ENCODE measurements at places on chromosomes 16 and 17.

GRCh38 chr16:85539084-85539483 lies 74.0 kb upstream of the GSE1 start:
- no peak for DNase-seq

DNA sequence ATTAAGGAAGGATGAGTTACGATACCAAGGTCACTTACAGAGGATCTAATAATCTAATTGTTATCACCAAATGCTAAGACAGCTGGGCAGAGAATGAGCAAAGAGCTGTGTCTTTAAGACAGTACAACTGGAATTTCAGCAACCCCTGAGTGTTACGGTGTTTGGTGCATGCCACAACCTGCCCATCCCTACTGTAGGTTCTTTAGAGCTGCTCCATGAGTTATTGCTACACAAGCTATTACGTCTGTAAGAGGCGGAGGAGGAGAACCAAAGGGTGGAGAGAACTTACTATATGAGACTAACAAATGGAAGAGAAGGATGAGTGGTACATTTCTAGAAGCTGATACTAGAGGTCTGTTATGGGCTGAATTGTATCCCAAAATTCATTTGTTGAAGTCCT lies 14.2 kb upstream of the C17orf78 start:
- no peak for DNase-seq

- no peak for DNase-seq
These were observed 1.2 kb downstream of the VAMP2 start for GRCh38 chr17:8161289-8162232.

- DNase-seq = no peak
These were observed 645.6 kb upstream of the CDH8 start for GRCh38 chr16:62681819-62682218.

- no peak for DNase-seq
These were observed 165.6 kb downstream of the IRX3 start for GRCh38 chr16:54120846-54121480.

DNA sequence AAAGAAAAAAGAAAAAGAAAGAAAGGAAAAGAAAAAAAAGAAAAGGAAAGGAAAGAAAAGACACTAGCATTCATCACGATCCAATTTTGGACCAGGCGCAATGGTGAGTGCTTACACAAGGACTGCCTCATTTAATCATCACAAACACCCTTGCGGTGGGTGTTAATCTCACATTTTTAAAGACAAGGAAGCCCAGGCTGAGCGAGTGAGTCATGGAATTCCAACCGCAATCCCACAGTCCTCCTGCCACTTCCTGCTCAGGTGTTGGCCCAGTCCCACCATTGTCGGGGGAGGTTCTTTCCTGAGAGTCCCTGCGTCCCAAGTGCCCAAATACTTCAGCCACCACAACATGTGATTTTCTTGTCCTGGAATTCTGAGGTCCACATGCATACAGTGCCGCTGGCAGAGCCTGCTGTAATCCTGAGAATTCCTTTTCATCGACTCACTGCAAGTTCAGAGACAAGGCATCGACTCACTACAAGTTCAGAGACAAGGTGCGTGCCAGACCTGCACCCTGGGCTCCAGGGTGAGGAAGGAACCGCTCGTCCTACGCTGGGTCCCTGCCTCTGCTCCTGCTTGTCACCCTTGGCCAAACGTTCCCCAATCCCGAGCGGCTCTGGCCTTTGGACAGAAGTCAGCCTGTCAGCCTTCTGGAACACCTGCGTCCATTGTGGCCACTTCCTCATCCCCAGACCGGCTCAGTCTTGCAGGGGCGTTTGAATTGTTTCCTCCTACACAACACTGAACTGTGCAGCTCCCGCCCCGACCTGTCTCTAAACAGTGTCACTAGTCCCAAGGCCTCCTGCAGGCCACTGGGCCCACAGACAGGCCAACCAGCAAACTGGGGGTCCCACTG lies 5.8 kb downstream of the ZG16B start:
- peak; percentile 96 for DNase-seq

DNA sequence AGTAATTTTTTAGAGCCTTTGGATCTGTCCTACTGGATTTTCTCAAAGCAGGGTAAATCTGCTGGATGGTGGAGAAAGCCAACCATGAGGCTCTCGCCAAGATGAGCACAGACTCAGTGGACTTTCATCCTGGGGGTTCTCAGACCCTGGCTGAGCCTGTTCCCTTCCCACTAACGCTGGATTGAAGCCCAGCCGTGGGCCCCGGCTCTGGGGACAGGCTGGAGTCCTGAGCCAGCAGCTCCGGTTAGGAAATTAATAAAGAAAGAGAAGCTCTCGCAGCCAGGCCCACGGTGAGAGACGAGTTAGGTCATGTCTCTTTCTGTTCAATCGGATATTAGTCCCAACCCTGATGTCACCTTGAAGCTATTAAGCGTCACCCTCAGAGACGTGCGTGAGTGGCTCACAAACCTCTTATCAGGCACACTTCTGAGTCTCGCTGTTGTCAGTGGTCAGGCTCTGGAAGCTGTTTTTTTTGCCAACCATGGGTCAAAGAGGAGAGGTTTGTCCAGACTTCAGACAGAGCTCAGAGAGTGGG lies 27.1 kb downstream of the MEOX1 start:
- no peak for DNase-seq

- no peak for DNase-seq
These were observed 306.3 kb downstream of the SEC14L1 start for GRCh38 chr17:77446940-77447634.

GRCh38 chr17:47894498-47895346 lies 1.3 kb upstream of the SP2 start:
- DNase-seq = no peak

- DNase-seq = no peak
These were observed 35.7 kb upstream of the COQ7 start for GRCh38 chr16:19031738-19032137.

DNA sequence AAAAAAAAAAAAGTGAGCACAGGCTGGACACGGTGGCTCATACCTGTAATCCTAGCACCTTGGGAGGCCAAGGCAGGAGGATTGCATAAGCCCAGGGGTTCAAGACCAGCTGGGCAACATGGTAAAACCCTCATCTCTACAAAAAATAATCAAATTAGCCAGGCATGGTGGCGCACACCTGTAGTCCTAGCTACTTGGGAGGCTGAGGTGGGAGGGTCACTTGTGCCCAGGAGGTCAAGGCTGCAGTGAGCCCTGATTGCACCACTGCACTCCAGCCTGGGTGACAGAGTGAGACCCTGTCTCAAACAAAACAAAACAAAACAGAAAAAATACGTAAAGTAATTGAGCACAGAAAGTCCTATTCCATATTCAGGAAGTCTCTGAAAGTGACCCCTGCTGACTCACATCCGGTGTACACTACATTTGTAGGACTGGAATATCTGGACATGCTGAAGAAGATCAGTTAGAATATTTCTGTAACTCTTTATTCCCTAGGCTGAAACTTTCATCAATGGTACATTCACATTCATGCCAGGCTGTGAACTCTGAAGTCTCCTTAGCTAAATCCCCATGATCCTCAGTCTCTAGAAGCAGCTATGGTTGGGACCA lies 66.0 kb upstream of the HAS3 start:
- DNase-seq = peak; percentile 55

- DNase-seq = no peak
These were observed 18.9 kb upstream of the ENPP7 start for GRCh38 chr17:79711715-79712305.

GRCh38 chr17:6524520-6524919 lies 31.8 kb downstream of the PITPNM3 start:
- DNase-seq = no peak

DNA sequence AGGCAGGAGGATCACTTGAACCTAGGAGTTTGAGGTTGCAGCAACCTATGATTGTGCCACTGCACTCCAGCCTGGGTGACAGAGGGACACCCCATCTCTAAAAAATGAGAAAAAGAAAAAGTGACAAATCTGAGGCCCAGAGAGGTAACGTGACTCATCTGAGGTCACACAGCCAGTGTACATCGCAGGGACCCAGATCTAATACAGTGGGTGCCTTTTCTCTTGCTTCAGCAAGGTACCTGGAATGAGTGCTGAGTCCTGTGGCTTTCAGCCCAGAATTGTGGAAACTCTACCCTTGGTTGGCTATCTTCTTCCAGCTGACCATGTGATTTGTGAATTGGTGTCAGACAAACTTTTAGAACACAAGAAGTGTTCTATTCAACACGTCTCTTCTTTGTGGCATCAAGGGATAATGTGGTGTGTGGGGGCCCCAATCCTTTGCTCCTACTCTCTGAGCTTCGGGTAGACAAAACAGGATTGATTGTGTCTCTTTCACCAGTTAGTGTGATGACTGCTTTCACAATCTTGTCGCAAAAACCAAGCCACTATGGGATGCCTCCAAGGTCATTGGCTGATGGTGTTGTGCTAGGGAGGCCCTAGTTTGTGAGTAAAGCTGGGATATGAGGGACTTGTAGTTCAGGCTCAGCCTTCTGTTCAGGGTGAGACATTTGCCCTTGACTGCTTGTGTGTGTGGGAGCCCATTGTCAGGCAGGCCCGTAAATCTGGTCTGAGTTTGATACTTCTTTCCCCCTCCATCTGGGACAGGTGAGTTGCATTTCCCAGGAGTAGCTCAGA lies 71.0 kb downstream of the MSI2 start:
- no peak for DNase-seq

- no peak for DNase-seq
These were observed 2.1 kb downstream of the CES1 start for GRCh38 chr16:55830658-55831294.

DNA sequence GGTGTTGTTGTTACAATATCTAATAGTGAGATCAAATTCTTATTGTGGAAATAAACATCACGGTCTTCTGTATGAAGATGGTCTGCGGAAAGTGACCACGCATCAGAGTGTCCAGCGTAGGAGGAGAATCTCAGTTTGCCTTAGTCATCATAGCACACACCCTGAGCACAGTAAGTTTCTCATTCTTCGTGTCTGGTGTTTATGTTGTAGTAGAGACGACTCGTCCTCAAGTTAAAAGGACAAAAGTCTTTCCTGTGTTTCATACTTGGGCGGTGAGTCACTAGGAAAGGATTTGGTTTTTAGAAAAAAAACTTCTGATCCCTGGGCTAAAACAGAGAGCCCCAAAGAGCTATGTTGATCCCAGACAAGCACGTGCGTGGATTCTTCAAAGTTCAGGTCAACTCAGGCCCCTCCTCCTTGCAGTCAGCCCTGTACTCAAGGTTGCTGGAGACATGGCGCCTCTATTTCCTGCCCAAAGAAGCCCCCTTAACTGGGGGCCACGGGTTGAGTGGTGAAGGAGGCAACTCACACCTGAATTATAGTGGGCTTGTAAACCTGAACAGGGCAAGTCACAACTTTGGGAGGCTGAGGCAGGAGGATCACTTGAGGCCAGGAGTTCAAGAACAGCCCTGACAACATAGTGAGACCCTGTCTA lies 170.4 kb downstream of the ZFHX3 start:
- peak; percentile 81 for DNase-seq

GRCh38 chr17:34578656-34579016 lies 746 bp upstream of the TMEM132E start:
- no peak for DNase-seq

- DNase-seq = no peak
These were observed 2.0 kb downstream of the ERBB2 start for GRCh38 chr17:39701784-39702422.

- DNase-seq = no peak
These were observed 126.4 kb downstream of the USP22 start for GRCh38 chr17:20916383-20916782.

DNA sequence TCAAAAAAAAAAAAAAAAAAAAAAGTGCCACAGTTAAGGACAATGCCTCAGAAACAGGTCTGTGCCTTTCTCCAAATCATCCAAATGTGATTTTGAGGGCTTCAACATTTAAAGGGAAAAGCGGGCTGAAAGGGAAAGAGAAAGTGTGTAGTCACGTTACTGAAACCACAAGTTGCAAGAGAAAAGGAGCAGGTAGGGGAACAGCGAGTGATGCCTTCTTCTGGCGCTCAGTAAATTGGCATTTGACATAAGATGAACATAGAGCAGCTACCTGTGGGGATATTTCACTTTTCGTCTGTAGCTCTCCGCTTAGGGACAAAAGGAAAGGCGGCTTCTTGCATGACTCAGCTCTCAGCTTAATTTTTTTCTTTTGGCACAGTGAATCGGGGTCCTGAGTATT lies 11.1 kb downstream of the CMTM2 start:
- no peak for DNase-seq

- DNase-seq = no peak
These were observed 28.9 kb upstream of the ULK2 start for GRCh38 chr17:19896679-19897078.

- DNase-seq = no peak
These were observed 290.6 kb upstream of the CCL2 start for GRCh38 chr17:33964344-33964979.

GRCh38 chr17:72927146-72927545 lies 165.3 kb downstream of the SLC39A11 start:
- DNase-seq = no peak

DNA sequence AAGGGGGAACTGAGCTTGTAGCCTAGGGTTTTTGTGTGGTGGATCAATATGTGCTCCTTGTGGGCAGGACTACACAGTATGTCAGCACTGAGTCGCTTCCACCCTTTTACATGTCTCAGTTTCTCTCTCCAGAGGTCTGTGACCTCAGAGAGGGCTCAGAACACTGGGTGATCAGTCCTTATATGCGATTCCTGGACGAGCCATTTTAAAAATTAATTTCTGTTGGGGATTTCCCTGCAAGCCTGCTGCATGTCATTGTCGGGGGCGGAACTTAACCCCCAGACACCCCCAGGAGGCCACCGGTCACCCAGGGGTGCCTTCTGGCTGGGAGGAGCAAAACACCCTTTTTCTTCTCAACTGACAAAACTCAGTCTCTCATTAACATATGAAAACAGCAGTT lies 14.1 kb downstream of the DHRS7B start:
- no peak for DNase-seq

DNA sequence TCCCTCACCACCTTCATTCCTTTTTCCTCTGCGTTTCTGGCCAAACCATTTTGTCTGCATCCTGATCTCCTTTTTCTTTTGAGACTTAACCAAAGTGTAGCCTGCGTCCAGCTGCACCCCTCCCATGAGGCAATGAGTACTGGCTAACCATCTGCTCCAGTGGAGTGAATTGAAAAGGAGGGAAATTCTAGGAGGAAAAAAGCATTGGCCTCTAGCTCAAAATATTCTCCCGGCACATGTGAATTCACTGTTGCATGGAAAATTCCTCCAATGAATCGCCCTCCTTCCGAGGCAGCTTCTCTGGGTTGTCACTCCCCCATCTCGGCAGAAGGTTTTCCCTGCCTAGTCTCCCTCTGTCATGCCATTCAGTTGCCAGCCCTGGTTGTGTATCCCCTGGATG lies 5.6 kb downstream of the RAP1GAP2 start:
- DNase-seq = no peak

- no peak for DNase-seq
These were observed 129.0 kb downstream of the CCDC144A start for GRCh38 chr17:16818821-16819683.

- no peak for DNase-seq
These were observed 11.9 kb downstream of the SLC7A6 start for GRCh38 chr16:68276223-68276622.
